ENCODE measurements at places on chromosomes 4 and X.

DNA sequence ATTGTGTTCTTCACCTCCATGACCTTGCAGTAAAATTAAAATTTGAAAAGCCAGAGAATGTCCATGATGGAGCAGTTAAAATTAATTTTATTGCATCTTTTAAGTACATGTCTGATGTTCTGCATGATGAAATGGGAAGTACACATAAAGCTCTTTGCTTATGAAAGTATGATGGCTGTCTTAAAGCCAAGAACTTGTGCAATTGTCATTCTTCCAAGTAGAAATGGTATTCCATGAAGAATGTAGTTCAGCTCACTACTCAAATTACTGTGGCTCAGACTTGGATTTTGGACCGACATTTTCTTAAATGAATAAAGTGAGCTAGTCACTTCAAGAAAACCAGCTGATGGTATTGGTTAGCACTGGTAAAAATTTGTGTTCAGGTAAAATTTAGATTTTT lies 161.7 kb upstream of the CXCL13 start:
- DNase-seq: no peak
- H3K4me1 ChIP-seq: no peaks in the 10 kb centered on the region
- H3K36me3 ChIP-seq: no peaks in the 10 kb centered on the region
- no peak overlapping the region for H3K27ac ChIP-seq
- H3K27me3 ChIP-seq: peaks cover 45% of the 10 kb centered on the region

GRCh38 chrX:9953396-9953795 lies 13.8 kb upstream of the CLDN34 start:
- H3K4me1 ChIP-seq: no peaks in the 10 kb centered on the region
- no peak for DNase-seq
- H3K27ac ChIP-seq: no peak overlapping the region
- H3K27me3 ChIP-seq: no peaks in the 10 kb centered on the region
- H3K36me3 ChIP-seq: no peaks in the 10 kb centered on the region
- no peak overlapping the region for H3K4me3 ChIP-seq

- H3K27me3 ChIP-seq: no peaks in the 10 kb centered on the region
- H3K4me3 ChIP-seq: no peak overlapping the region
- H3K27ac ChIP-seq: no peak overlapping the region
- no peak for DNase-seq
These were observed 37.7 kb downstream of the HAND2 start for GRCh38 chr4:173492315-173492714.

GRCh38 chrX:69082753-69083150 lies 82.5 kb downstream of the PJA1 start:
- no peak overlapping the region for H3K4me3 ChIP-seq
- no peak overlapping the region for H3K27ac ChIP-seq
- H3K27me3 ChIP-seq: peaks cover 62% of the 10 kb centered on the region
- no peaks in the 10 kb centered on the region for H3K4me1 ChIP-seq
- no peaks in the 10 kb centered on the region for H3K36me3 ChIP-seq

DNA sequence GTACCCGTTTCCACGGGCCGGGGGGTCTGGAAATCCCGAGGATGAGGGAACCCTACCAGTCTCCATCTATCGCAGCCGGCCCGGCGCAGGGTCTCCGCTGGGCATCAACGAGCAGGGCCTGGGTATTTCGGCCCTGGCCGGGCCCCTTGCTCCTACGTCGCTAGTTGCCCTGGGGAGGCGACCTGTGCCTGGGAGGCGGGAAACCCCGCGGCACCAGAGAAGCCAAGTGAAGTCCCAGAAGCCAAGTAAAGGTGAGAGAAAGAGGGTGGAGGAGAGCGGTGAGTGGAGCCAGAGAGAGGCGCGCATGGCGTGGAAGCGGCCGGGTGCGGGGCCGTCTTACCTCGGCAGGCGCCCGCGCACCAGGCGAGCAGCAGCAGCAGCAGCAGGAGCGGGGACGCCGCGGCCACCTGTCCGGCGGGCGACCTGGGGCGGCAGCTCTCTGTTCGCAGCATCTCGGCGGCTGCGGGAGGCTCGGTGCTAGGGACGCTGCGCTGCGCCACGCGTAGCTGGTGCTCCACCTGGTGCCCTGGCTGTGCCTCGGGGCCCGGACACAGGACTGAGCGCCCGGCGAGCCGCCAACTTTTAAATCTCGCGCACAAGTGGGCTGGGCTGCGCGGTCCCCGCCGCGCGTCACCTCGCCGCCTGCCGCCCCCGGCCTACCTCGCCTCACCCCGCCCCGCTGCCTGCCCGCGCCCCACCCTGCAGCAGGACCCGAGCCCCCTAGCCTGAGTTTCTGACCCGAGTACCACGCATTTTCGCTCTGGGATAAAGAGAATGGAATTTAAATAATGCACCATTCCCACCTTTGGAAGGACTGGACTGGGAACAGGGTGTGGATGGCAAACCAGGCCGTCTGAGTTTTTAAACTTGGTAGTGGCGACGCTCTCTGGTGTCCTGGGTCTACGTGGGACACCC lies at the start of gene NMU:
Gene NMU, minus strand, starts transcription at position 558 of the 915 bp plus-strand sequence. Its CDS starts 106 bp downstream, at position 452.
- peak; percentile 60 for DNase-seq
- peaks cover 10% of the 10 kb centered on the region for H3K36me3 ChIP-seq
- H3K4me1 ChIP-seq: peaks cover 19% of the 10 kb centered on the region
- peaks cover 24% of the 10 kb centered on the region for H3K27me3 ChIP-seq

DNA sequence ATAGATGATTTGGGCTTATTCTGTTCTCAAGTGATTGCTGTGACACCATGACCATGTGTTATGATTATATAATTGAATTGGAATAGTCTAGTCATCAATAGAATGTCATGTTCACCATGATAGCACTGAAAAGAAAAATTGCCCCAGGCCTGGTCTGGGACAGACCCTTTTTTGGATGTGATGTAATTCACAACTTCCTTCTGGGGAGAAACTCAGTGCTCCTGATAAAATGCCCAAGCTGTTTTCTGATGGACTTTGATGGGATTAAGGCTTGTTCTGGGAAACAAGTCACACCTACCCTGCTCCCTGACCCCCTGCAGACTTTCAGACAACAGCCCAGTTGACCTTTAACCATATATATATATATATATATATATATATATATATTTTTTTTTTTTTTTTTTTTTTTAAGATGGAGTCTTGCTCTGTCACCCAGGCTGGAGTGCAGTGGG lies 65.3 kb downstream of the RHOH start:
- H3K27me3 ChIP-seq: no peaks in the 10 kb centered on the region
- peaks cover 8% of the 10 kb centered on the region for H3K4me1 ChIP-seq
- H3K4me3 ChIP-seq: no peak overlapping the region
- DNase-seq: no peak

GRCh38 chr4:155722336-155722735 lies 36.5 kb upstream of the GUCY1B1 start:
- no peak for DNase-seq
- H3K36me3 ChIP-seq: peaks cover 25% of the 10 kb centered on the region
- H3K4me1 ChIP-seq: peaks cover 52% of the 10 kb centered on the region
- H3K4me3 ChIP-seq: peak overlapping the region; percentile 47
- no peaks in the 10 kb centered on the region for H3K27me3 ChIP-seq
